Dermis blood vessel endothelial cell (primary cell): ENCODE measurements at places on chromosomes 2 and 18. TPM values are rescaled to one million over a fixed set of nuclear protein-coding genes. Genes with fewer than 3 reads are reported as not detected.

The VWC2L gene
- total RNA-seq, result not detected in 2 replicates

The POMC gene
- 2.8 and 3.2 TPM in 2 replicates for total RNA-seq

The CHRND gene
- not detected in 2 replicates for total RNA-seq

The SLC9A4 gene
- total RNA-seq, result not detected in 2 replicates

The STK17B gene
- total RNA-seq, result 12.3 and 19.7 TPM in 2 replicates

The B3GNT7 gene
- 12.1 and 13.6 TPM in 2 replicates for total RNA-seq

The GALNT5 gene
- total RNA-seq, result under 0.01 and 0.09 TPM in 2 replicates

The THSD7B gene
- total RNA-seq, result under 0.01 TPM in 1 of 2 replicates, not detected in the other

The NMS gene
- not detected in 2 replicates for total RNA-seq

The SRD5A2 gene
- not detected in 2 replicates for total RNA-seq
